ENCODE measurements at places on chromosomes 5 and 9. TPM values are rescaled to one million over a fixed set of nuclear protein-coding genes. Genes with fewer than 3 reads are reported as not detected.

DNA sequence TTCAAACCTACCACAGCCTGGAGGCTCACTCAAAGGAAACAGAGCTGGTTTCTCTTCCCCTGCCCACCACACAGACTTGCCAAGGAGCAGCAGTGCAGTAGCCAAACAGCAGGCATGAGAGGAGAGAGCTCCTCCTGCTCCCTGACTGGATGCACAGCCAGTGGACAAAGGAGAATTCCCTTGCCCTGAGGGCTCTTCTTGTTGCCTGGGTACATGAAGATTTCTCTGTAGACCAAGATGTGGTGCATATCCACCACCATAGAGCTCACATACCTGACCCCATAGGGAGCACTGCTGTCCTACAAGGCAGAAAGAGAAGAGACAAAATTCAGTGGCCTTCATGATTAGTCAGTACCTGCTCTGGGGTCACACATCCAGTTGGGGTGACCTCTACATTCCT, 56.3 kb upstream of the SPATA31E1 start:
- H3K27ac ChIP-seq, result no peak overlapping the region
- H3K4me3 ChIP-seq, result no peak overlapping the region
- H3K4me1 ChIP-seq, result no peaks in the 10 kb centered on the region
- H3K36me3 ChIP-seq, result no peaks in the 10 kb centered on the region
- no peaks in the 10 kb centered on the region for H3K27me3 ChIP-seq
- DNase-seq, result no peak

DNA sequence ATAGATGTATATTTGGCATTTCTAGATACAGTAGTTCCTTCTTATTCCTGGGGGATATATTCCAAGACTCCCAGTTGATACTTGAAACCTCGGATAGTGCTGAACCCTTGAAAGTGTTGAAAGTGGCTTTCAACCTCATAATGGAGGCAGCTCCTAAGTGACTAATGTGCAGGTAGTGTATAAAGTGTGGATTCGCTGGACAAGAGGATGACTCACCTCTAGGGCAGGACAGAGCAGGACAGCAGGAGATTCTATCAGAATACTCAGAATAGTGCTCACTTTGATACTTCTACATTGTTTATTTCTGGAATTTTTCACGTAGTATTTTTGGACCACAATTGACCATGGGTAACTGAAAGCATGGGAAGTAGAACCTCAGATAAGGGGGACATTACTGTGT, 1138.9 kb upstream of the WWC1 start:
- H3K36me3 ChIP-seq, result no peaks in the 10 kb centered on the region
- no peaks in the 10 kb centered on the region for H3K27me3 ChIP-seq
- DNase-seq, result no peak
- no peak overlapping the region for H3K27ac ChIP-seq
- H3K4me3 ChIP-seq, result no peak overlapping the region

DNA sequence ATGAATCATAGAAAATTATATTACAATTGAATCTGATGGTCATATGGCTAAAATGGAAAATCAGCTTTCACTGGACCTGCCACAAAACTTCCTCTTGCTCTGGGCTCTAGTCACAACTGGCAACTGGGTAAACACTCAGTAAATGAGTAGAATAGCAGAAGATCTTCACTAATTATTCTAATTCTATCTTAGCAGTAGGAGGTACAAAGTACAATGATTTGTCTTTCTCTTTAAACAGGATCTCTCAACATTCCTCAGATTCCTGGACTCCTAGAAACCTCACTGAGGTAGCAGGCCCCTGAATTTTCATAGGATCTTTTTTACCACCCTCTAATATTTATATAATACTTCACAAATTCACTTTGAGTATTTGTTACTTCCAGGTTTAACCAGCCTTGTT, 239.9 kb upstream of the SMARCA2 start:
- H3K4me3 ChIP-seq, result no peak overlapping the region
- no peaks in the 10 kb centered on the region for H3K36me3 ChIP-seq
- no peaks in the 10 kb centered on the region for H3K27me3 ChIP-seq
- no peak overlapping the region for H3K27ac ChIP-seq
- DNase-seq, result no peak
- no peaks in the 10 kb centered on the region for H3K4me1 ChIP-seq

DNA sequence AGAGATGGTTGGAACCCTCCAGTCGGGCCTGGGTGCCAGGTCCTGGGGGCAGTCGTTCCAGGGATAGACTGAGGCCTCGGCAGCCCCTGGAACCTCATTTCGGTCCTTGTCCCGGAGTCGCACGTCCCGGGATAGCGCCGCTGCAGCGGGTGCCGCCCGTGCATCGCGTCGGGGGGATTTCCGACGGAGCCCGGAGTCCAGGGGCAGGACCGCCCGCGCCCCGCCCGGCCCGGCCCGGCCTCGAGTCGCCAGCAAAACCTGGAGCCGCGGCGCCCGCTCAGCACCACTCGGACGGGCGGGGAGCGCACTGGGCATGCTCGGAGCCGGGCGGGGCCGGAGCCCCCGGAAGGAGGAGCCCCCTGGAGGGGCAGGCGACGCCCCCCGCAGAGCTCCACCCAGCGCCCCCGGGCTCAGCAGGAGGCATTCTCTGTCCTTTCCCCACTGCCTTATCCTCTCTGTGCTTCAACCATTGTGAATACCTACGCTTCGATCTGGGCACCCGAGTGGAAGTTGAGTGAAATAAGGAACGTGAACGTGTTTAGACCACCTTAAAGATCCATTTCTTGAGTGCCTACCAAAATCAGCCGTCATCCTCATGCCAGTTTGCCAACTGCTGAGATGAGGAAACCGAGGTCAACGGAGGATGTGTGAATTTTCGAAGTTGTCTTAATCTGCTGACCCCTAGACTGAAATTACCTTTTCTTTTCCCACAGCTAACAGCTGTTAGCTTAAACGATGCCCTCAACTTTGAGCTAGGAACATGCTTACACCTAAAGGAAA, 1.7 kb upstream of the PTPN3 start:
- peak overlapping the region; percentile 58 for H3K4me3 ChIP-seq
- peaks cover 10% of the 10 kb centered on the region for H3K27me3 ChIP-seq
- peak overlapping the region; percentile 42 for H3K27ac ChIP-seq
- H3K36me3 ChIP-seq, result no peaks in the 10 kb centered on the region
- DNase-seq, result peak; percentile 85

Gene OR1L6
- total RNA-seq, result not detected

GRCh38 chr5:103340717-103341388, 82.3 kb downstream of the MACIR start:
- H3K27me3 ChIP-seq, result no peaks in the 10 kb centered on the region
- DNase-seq, result no peak
- no peaks in the 10 kb centered on the region for H3K4me1 ChIP-seq
- no peak overlapping the region for H3K27ac ChIP-seq
- H3K36me3 ChIP-seq, result no peaks in the 10 kb centered on the region
- no peak overlapping the region for H3K4me3 ChIP-seq

GRCh38 chr9:138065287-138065686, 187.7 kb downstream of the CACNA1B start:
- H3K36me3 ChIP-seq, result no peaks in the 10 kb centered on the region
- H3K27me3 ChIP-seq, result no peaks in the 10 kb centered on the region
- H3K4me1 ChIP-seq, result no peaks in the 10 kb centered on the region
- no peak overlapping the region for H3K4me3 ChIP-seq
- DNase-seq, result peak; percentile 9
- no peak overlapping the region for H3K27ac ChIP-seq

DNA sequence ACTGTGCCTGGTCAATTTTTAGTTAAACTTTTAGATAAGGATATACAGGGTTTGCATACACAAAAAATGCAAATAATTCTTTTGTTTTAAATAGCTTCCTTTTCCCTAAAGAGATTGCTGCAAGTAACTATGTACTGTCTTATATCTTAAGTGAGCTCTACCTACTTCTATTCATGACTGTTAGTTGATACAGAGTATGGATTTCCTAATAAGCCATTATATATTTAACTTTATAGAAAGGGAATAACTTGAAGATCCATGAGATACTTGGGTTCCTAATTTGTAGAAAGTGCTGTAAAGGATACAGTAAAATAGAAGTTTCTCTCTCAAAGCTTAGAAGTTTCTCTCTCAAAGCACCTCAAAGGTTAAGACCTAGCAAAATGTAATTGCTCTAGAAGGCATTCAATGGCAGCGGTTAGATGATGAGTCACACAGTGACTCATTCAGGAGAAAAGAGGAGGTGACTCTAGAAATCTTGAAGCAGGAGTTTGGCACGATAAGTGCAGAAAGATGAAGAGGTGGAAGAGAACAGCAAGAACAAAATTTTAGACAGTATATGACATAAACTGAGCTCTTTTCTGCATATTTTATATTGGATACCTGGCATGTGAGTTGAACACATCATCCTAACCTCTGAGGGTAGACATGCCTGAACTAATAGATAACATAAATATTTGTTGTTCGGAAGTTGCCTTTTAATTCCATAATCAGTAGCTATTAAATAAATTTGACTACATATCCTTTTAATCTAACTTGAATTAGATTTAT, 5.5 kb upstream of the DNAJC21 start:
- no peaks in the 10 kb centered on the region for H3K4me1 ChIP-seq
- no peaks in the 10 kb centered on the region for H3K27me3 ChIP-seq
- H3K4me3 ChIP-seq, result no peak overlapping the region
- no peak for DNase-seq
- peaks cover 5% of the 10 kb centered on the region for H3K36me3 ChIP-seq

DNA sequence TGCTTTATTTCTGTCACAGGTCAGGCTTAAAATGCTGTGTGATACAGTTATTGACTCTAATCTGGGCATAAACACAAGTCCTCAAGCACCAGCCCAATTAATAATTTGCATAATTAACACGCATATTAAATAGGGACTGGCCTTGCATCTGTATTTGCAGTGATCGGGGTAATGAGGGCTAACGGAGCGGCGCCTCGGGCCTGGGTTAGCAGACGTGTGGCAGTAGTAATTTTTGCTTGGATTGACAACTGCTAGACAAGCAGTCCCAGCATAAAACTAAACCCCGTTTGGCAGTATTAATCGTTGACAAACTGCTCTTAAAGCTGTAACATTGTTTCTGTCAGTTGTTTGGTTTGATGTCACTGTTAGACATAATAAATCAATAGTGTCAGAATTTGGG, 109.2 kb downstream of the PBX3 start:
- no peak overlapping the region for H3K27ac ChIP-seq
- H3K4me1 ChIP-seq, result no peaks in the 10 kb centered on the region
- DNase-seq, result no peak
- no peak overlapping the region for H3K4me3 ChIP-seq
- no peaks in the 10 kb centered on the region for H3K36me3 ChIP-seq

All from kidney (tissue), 22 donors.